ENCODE measurements at places on chromosomes 3 and 15. TPM values are rescaled to one million over a fixed set of nuclear protein-coding genes. Genes with fewer than 3 reads are reported as not detected.
A peak's percentile ranks its signal among the peaks of the same experiment; 100 is the strongest.

GRCh38 chr3:171841620-171842000 is 1.5 kb upstream of the TMEM212 start:
- peak; percentile 79 for DNase-seq

DNA sequence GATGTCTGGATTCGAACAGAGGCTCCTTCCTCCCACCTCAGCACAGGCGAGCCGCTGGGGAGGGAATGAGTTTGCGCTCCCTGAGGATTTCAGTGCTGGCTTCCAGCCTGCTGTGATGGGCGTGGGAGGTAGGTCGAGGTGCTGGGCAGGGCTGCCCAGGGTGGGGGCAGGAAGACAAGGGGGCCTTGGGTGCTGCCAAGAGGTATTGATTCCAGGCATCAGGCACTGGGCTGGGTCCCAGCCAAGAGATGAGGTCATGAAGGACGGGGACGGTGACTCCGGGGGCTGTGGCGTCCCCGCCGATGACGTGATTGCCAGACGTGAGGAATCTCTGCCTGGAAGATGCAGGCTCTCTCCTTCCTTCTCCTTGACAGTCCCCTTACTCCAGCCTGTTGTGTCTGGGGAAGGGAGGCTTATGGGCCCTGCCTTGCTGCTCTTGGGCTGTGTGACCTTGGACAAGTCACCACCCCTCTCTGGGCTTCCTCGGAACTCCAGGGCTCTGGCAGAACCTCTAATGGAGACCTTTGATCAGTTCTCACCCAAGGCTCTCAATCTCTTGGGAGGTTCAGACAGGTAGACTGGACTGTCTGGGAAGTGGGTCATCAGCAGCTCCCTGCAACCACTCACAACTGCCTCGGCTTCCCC is 116.8 kb downstream of the FBLN2 start:
- DNase-seq: no peak

DNA sequence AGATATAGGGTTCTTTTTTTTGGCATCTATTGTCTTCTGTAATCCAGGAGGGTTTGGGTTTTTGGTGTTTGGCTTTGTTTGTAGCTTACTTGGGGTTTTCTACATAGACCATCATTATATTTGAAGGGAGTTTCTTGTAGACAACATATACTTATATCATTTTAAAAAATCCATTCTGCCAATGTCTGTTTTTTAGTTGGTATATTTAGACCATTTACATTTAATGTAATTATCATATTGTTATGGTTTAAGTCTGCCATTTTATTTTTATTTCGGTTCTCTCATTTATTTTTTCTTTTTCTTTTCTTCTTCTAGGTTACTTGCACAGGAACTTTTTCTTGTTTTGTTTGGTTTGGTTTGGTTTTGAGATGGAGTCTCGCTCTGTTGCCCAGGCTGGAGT is 5.5 kb upstream of the MGLL start:
- DNase-seq: no peak

DNA sequence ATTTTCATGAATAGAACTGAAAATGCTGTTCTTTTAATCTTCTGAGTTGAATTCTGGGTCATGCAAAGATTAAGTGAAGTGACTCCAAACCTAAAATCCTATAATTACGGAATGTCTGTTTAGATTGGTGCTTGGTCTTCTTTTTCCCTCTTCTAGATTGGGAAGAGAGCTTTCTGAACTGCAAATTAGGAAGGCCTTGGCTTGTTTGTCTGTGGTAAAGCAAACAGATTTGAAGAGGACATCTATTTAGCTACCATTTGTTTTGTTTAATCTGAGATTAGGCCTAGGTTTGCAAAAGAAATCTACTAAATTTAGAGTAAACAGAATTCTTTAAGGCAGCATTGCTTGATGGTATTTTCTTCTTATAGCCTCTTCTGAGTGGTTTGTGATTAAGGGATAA is 23.5 kb downstream of the PAQR9 start:
- DNase-seq: no peak

GRCh38 chr3:146313031-146313745 is 62.3 kb upstream of the PLSCR4 start:
- no peak for DNase-seq

DNA sequence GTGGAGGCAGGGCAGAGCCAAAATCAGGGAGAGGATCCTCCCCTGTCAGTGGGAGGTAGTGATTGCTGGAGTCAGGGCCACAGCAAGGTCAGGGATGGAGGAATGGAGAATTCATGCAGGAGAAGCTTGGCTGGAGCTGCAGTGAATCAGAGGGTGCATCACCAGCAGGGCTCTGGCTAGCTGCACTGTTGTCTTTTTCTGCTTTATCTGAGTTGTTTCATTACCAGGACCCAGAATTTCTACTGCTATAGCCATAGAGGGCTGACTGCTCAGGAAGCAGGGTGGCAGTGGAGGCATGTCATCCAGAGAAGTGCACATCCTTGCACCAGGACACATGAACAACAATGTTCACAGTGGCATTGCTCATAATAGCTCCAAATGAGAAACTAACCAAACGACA is 113.5 kb upstream of the GALNT15 start:
- DNase-seq: peak; percentile 95

- DNase-seq: peak; percentile 69
These were observed 145.5 kb downstream of the ATP10A start for GRCh38 chr15:25717457-25718168.

DNA sequence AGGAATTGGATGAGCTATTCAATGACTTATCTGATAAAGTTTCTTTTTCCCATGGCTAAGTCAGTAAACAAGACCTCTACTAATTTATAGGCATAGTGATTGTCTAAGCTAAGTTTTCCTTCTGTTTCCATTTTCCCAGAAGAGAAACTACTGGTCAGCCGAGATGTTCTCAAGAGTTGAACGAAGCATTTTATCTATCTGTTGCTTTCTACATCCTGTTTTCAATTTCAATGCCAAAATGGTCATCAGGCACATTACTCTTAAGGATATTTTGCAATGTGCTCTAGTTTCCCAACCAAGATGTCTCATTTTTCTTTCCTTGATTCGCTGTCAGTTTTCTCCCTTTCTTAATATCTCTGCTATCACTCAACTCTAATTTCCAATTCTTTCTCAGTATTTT is 228.7 kb downstream of the MBNL1 start:
- DNase-seq: peak; percentile 70

- DNase-seq: no peak
These were observed 51.7 kb downstream of the CNTN3 start for GRCh38 chr3:74562558-74563269.

DNA sequence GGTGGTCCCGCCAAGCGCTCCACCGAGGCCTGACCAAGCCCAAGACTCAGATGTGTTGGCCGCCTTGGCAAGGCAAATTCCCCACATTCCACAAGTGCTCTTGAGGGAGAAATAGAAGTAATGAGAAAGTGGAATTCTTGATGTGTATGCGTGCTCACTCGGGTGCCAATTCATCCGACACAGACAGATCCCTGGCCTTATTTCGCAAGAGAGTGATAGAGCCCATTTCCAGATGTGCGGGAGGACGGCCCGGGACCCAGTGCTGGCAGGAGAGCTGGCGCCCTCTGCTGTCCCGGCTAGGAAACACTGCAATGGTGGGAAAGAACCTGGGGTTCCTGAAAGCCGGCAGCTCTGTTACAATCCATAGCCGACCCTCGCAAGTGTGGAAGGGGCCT is 76.0 kb downstream of the HMG20A start:
- DNase-seq: peak; percentile 100

DNA sequence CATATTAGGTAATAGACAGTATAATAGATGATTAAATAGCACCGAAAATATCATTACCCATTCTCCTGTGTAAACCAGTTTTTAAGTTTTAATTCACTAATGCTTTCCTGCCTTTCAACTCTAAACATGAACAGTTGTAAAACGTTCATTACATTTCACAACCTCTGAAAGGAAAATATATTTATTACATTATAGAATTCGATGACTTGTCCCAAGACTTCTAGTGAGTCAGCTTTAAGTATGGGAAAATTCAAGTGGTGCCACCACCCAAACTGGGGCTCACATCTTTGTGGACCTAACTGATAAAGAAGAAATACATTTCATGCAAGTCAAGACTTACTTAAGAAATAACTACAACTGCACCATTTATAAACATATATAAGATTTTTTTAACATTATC is 2.0 kb downstream of the TRIM59 start:
- DNase-seq: peak; percentile 55

- DNase-seq: no peak
These were observed 36.4 kb upstream of the PRR23E start for GRCh38 chr3:127156338-127157050.

DNA sequence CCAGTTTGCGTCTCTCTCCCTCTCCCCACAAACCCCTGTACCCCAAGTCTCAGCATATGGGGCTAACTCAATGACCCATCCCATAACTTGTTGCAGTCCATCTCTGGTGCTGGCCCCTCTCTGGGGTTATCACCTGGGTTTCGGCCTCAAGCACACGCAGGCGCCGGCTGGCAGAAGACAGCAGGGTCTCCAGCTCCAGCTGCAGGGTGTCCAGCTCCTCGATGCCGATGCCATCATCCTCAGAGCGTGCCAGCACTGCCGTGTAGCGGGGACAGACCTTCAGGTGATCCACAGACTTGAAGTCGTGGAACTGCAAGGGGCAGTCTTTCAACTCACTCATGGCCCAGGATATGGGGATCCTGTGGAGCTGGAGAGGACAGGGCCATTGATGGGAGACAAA is 1.1 kb downstream of the TADA3 start:
- no peak for DNase-seq

- DNase-seq: no peak
These were observed 45.3 kb downstream of the ZPLD1 start for GRCh38 chr3:102480139-102480538.

GRCh38 chr15:45521596-45522327 is 793 bp downstream of the SLC30A4 start:
- peak; percentile 16 for DNase-seq

DNA sequence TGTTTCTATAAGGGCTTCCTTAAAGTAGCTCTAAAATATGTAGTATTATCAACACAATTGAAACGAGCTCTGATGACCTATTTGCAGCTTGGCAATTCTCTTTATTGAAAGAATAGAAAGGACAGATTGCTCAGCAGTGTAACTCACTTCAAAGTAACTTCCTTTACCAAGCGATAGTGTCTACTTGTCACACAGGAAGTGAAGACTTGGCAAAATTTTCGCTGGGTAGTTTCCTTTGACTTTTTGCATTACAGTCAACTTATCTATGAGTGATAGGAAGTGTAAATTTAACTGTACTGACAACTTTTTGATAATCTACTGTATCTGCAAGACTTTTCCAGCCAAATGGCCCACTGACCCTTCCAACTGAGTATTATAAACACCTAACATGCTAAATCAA is 22.8 kb downstream of the SLC9A9 start:
- no peak for DNase-seq

GRCh38 chr3:179418610-179419009 is 32.7 kb downstream of the GNB4 start:
- DNase-seq: no peak

DNA sequence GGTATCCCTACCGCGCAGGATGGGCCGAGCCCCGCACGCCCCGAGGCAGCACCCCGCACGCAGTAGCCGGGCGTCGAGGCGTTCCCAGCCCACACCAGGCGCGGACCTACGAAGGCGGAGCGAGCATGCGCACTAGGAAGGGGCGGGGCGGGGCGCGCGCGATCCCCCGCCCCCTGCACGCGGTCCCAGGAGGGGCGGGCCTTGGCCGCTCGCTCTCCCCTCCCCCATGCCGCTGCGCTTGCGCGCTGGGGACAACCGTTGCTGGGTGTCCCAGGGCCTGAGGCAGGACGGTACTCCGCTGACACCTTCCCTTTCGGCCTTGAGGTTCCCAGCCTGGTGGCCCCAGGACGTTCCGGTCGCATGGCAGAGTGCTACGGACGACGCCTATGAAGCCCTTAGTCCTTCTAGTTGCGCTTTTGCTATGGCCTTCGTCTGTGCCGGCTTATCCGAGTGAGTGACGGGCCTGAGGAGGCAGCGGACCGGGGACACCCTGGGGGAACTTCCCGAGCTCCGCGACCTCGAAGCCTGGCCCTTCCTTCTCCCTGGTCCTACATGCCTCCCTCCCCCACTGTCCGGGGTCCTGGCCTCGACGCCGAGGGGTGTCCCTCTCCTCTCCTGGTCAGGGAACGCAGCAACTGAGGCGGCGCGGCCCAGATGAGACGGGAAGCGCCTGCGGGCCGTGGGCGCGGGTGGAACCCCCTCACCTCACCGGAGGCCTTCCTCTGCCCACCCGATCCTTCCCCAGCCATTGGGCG is at the start of gene SPESP1:
Gene SPESP1, plus strand, starts transcription at position 258 of the 755 bp plus-strand sequence. Its CDS starts 129 bp downstream, at position 387.
- peak; percentile 43 for DNase-seq

DNA sequence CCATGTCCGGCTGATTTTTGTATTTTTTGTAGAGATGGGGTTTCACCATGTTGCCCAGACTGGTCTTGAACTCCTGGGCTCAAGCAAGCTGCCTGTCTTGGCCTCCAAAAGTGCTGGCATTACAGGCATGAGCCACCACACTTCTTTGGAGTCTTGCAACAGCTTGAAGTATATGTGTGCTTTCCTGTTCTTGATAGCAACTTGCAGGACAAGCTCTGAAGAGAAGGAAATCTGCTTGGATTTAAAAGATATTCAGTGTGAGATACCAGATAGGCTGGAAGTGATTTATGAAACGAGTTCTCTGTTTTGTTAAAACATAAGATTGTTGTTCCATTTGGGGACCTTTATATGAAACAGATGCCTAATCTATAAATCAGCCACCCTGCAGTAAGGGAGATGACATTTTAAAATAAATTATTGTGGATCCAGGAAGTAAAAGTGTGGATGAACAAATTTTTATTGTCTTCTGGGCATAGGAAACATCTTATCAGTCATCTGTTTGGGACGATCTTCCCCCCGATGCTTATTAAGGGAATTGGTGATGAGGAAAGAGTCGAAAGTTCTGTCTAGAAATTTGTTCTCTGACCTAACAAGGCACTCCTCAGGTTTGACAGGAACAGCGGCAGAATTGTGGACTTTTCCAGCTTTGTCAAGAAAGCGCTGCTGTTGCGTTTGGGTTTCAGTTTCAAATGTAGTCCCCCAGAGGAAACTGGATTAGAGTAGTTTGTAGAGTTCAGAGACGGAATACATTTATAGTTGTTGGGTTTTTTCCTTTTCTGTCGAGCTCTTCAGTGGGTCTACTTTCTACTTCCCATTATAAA is 53.7 kb upstream of the MAGI1 start:
- DNase-seq: peak; percentile 41

GRCh38 chr3:146780251-146780650 is 175.1 kb upstream of the PLSCR5 start:
- no peak for DNase-seq

GOLGA8Q gene
- 1.1 TPM for total RNA-seq

GLT8D1 gene
- 71.1 TPM for total RNA-seq

LRRC31 gene
- total RNA-seq: not detected

CCR2 gene
- total RNA-seq: not detected

CKMT1A gene
- not detected for total RNA-seq

CD86 gene
- not detected for total RNA-seq

SLC38A3 gene
- not detected for total RNA-seq

C15orf39 gene
- total RNA-seq: 8.1 TPM

BFSP2 gene
- not detected for total RNA-seq

C15orf62 gene
- total RNA-seq: 0.57 TPM

All from fibroblast of the aortic adventitia (primary cell).